Camera-type eye (tissue), 1 donor: ENCODE measurements at places on chromosomes 7 and 10. TPM values are rescaled to one million over a fixed set of nuclear protein-coding genes. Genes with fewer than 3 reads are reported as not detected.

The ZNF273 gene
- 17.6 TPM for total RNA-seq

The EXOC6 gene
- total RNA-seq: 53.5 TPM

The ACSM6 gene
- total RNA-seq: not detected

The AQP1 gene
- total RNA-seq: 75.8 TPM

The ZRANB1 gene
- 66.2 TPM for total RNA-seq

The ARHGEF5 gene
- total RNA-seq: 6.9 TPM

The ZNF804B gene
- total RNA-seq: 6.3 TPM

The GCK gene
- 5.9 TPM for total RNA-seq

The ASNS gene
- total RNA-seq: 22.0 TPM
